CD4-positive, alpha-beta memory T cell (primary cell): ENCODE measurements at places on chromosomes 4 and X. TPM values are rescaled to one million over a fixed set of nuclear protein-coding genes. Genes with fewer than 3 reads are reported as not detected.

Gene PDLIM3
- not detected for total RNA-seq

Gene GUCY1B1
- not detected for total RNA-seq

Gene RGN
- total RNA-seq = not detected

GRCh38 chr4:140286456-140286855, 87.0 kb upstream of the SCOC start:
- no peak for DNase-seq
- no peaks in the 10 kb centered on the region for H3K36me3 ChIP-seq
- no peak overlapping the region for H3K4me3 ChIP-seq

DNA sequence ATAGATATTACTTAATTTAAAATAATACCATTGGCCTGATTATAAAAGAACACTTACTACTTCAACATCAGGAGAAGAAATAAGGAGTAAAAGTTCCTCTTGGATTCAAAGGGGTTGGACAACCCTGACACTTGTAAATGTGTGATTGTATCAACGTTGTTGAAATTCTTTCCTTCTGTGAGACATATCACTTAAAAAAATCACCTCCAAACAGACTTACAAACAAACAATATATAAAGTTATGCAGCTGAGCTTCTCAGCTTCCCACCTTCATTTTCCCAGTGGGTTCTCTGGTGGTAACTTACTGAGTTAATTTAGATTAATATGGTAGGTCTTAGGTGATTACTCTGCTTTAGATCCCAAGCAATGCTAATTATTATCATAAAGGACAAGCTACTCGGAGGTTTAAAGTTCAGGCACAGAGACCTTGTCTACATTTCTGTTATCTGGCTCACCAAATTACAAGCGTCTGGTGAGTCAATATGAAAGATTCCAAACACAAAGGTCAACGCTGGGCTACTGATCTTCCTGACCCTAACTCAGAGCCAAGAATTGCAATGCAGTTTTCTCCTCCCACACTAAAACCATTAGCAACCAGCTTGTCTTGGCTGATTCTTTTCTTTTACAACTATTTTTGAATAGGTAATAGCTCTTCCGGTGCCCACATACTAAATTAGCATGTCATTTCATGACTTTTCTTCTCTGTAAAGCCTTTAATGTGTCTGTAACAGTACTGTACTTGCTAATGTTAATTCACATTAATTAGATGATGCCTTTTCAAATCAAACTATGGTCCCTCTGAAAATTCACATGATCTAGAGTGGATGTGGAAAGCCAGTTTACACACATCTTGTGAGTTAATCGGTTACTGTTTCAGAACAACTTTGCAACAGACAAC, 157.6 kb downstream of the RASL11B start:
- no peaks in the 10 kb centered on the region for H3K4me1 ChIP-seq
- no peak overlapping the region for H3K27ac ChIP-seq
- H3K4me3 ChIP-seq = no peak overlapping the region
- no peak for DNase-seq
- H3K36me3 ChIP-seq = no peaks in the 10 kb centered on the region
- H3K27me3 ChIP-seq = no peaks in the 10 kb centered on the region
